ENCODE measurements at places on chromosomes 5 and 9. TPM values are rescaled to one million over a fixed set of nuclear protein-coding genes. Genes with fewer than 3 reads are reported as not detected.

DNA sequence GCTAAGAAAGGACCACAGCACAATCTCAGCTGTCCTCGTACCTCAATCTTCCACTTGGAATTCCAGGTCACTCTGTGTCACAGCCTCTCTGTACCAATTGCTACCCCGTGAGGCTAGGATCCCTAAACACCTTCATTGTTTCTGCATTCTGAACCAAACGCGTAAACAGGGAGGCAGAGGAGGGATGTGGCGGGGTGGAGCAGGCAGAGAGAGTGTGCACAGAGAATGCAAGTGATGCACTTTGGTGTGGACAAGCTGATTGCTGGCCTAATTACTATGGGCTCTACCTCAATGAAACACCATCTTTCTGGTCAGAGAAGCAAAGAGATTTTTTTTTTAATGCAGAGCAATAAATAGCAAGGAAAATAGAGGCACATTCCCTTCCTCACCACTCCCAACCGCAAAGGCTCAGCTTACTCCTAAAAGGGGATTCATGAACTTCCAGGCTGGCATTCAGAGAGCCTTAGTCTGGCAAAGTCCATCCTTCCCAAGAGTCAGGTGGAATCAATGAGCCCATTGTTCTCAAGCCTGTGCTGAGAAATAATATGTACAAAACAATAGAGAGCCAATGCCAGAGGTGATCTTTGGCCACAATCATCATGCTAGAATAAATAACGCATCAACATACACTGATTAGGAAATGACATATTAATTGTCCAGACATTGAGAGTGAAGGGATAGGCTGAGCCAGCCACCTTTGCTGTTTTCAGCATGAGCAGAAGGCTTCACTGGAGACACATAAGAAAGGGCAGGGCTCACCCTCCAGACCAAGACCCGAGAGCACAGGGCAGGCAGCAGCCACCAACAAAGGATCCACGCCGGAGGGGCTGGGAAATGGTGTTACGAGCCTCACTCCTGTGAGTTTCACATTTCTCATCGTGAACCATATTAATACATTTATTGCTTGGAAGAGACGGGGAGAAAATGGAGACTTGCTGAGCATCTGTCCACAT lies 278.8 kb downstream of the ENC1 start:
- DNase-seq = peak; percentile 37

DNA sequence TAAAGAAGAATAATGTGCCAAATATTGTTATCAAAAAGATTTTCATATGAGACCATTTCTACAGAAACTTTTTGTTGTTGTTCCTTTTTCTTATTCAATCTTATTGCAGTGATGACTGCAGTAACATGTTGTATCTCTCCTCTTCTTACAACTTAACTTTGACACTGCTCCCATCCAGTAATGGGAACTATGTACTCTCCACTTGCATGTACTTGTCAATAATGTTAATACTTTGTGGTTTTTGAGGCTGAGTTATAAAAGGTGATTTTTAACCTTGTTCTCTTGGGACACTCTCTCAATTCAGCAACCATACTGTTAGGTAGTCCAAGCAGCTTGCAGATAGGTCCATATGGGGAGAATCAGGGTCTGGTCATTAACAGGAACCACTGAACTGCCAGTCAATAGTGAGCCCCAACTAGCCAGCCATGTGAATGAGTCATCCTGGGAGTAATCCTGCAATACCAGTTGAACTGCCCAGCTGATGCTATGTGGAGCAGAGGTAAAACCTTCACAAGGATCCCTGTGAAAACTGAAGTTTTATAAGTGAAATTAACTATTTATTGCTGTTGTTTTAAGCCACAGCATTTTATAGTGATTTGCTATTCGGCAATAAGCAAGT lies 199.6 kb upstream of the DAB2 start:
- DNase-seq = no peak

DNA sequence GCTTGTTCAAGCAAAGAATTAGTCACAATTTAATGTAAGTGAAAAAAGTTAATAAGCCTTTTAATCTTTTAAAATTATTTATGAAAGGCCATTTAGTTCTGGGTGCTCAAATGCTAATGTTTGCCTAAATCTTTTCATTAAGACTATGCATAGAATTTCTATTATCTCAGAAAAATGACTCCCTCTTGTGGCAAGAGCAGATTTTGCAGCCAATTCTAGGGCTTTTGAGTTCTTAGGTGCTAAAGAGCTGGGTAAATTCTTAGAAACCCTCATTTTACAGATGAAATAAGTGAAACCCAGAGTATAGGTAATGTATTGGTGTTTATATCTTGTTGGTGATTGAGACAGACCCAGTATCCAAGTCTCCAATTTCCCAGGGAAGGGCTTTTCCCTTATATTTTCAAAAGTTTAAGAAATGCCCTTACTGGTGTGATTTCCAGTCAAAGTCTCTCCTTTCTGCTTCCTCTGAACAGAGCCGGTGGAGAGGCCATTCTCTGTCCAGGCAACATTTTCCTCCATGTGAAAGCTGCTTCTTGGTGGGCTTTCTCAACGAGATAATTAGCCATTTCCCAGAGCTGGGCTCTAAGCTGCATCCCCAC lies 24.1 kb upstream of the PCSK5 start:
- DNase-seq = no peak

DNA sequence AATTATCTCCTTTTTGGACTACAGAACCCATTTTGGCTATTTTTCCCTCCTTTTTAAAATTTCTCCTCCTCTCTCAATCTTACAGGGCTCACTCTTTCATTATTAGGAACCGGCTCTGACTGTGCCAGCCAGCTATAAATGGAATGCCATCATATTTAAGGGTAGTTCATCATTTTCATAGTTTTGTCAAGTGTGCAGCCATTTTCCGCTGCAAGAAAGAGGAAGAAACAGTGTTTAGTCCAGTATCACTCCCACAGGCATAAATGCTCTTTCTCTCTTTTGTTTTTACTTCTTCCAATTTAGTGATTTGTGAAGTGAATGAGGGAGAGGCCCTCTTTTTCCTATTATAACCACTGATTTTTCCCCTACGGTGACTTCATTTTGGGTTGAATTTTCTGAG lies 290.0 kb downstream of the NR3C1 start:
- no peak for DNase-seq

- DNase-seq = no peak
These were observed 21.3 kb downstream of the ABCA1 start for GRCh38 chr9:104906441-104907277.

GRCh38 chr5:76371960-76372322 lies 31.1 kb upstream of the IQGAP2 start:
- no peak for DNase-seq

DNA sequence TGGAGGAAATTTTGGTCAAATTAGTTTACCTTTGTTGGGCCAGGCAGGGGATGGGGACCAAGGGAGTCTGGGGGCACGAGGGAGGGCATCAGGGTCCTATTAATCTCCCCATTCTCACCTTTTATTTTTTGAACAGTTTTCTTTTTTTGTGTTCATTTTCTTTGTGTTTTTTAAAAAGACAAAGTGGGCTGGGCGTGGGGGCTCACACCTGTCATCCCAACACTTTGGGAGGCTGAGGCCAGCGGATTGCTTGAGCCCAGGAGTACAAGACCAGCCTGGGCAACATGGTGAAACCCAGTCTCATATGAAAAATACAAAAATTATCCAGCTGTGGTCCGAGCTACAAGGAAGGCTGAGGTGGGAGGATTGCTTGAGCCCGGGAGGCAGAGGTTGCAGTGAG lies 103.7 kb downstream of the WNK2 start:
- DNase-seq = no peak

DNA sequence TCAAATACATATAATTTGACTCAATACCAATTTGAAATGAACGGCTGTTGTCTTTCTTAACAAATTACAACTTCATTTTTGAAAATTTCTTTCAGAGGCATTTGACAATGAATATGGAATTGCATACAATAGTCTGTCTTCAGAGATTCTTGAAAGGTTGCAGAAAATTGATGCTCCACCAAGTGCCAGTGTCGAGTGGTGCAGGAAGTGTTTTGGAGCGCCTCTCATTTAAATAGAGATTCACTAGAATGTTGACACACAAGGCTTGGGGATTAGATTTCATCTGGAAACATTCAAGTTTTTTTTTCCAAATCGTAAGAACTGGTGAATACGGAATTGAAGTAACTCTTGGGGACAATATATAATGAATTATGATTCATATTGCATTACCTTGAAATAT lies 8.1 kb downstream of the RPS6 start:
- DNase-seq = no peak

DNA sequence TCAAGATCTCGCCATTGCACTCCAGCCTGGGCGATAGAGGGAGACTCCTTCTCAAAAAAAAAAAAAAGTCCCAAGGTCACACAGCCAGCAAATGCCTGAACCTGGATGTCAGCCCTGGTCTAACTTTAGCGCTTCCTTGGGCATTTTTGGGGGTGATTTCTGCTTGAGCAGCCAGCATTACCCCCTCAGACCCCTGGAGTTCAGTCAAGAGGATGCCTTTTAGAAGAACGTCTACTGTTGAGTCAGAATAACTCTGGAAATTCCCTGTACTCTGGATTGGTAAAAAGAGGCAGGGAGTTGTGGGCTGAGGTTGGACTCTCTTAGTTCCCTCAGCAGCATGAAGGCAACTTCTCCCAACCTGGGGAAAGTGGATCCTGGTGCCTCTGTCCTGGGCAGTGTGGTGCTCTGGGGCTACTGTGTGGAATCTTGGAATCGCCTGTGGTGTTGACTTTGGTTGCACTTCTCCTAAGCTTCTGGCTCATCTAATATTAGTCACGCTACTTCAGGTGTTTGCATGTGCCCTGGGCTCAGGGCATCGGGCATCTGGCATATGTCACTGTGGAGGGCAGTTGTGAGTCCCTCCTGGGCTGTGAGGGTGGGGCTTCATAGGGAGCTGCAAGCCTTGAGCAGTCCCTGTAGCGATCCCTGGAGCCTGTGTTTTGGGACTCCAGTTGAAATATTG lies 32.2 kb downstream of the STXBP1 start:
- DNase-seq = no peak

DNA sequence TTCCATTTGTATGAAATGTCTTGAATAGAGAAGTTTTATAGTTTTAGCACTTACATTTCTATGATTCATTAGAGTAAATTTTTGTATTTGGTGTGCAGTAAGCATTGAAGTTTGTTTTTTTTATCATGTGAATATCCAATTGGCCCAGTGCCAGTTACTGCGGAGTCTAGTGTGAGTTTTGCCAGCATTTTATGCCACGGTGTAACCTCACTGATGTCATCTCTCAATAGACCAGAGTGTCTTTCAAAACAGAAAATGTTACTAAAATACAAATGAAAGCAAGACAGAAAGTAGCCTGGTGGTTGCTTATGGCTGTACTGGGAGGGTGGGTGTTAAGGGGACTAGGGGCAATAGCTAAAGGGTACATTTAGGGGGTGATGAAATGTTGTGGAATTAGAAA lies 62.8 kb downstream of the IPPK start:
- no peak for DNase-seq

DNA sequence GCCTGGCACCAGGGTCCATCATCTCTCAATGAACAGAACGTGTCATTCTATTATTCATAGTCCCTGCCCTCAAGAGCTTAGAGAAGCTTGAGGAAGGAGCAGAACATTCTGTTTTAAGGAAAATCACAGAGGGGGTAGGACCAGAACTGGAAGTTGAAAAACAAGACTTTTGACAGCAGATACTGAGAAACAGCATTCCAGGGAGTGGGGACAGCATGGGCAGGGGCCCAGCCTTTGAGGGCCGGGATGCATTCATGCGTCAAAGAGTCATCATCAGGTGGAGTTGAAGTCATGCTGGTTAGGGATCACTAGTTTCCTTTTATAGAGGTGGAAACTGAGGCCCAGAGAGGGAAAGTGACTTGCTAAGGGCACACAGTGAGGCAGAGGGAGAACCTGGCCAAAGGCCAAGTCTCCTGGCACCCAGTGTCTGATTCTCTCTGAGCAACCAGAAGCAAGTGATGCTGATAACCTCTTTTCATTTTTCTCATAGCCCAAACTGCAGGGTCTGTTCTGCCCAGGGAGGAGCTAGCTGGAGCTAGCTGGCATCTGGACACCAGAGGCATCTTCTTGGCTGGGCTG lies 41.5 kb upstream of the STXBP1 start:
- DNase-seq = no peak

- no peak for DNase-seq
These were observed 13.2 kb upstream of the AUH start for GRCh38 chr9:91374939-91375338.

The C9orf72 gene
- total RNA-seq = 18.7 TPM

The IL9 gene
- not detected for total RNA-seq

The FBN2 gene
- total RNA-seq = 0.49 TPM

The TXNDC8 gene
- not detected for total RNA-seq

The LHX6 gene
- total RNA-seq = 8.1 TPM

The PHF24 gene
- 0.25 TPM for total RNA-seq

The RNF130 gene
- 103 TPM for total RNA-seq

The INSL4 gene
- not detected for total RNA-seq

The LMX1B gene
- not detected for total RNA-seq
